Stimulated activated CD8-positive, alpha-beta memory T cell treated with anti-CD3 and anti-CD28 coated beads, Interleukin-4, amount 100 ng/mL, for 1 hour (primary cell): ENCODE measurements at places on chromosomes 11 and 22.

GRCh38 chr22:45164270-45165088, 754 bp downstream of the NUP50 start:
- peak; percentile 6 for DNase-seq

DNA sequence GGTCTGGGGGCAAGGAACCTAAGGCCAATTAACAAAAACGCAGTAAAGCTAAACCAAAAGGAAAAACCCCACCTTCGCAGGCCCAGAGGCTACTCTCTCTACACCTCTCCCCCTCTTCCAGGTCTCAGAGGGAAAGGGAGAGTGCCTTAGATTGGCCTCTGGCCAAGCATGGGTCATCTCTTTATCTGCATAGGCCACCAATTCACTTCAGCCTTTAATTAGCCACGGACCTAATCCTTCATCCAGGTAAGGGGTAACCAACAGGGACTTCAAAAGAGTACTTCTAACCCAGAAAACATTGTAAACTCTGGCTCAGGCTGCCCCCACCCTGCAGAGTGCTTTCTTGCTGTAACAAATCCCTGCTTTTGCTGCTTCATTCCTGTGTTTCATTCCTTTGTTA, 9.4 kb downstream of the VSTM5 start:
- DNase-seq, result no peak

DNA sequence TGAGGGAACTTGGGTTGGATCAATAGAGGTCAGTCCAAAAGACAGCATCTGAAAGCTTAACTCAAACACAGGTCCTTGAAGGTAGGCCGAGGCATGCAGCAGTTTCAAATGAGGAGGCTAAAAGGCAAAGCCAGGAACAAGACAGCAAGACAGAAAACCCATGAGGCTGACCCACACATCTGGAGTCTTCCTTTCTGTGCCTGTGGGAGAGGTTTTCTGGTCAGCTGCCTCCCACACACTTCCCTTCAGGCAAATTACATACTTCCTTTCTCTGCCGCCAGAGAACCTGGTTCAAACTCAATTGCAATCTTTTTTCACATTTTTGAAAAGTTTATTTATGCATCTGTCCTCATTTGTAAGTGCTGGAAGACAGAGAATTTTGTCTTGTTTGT, 29.8 kb upstream of the CRTAM start:
- DNase-seq, result no peak

DNA sequence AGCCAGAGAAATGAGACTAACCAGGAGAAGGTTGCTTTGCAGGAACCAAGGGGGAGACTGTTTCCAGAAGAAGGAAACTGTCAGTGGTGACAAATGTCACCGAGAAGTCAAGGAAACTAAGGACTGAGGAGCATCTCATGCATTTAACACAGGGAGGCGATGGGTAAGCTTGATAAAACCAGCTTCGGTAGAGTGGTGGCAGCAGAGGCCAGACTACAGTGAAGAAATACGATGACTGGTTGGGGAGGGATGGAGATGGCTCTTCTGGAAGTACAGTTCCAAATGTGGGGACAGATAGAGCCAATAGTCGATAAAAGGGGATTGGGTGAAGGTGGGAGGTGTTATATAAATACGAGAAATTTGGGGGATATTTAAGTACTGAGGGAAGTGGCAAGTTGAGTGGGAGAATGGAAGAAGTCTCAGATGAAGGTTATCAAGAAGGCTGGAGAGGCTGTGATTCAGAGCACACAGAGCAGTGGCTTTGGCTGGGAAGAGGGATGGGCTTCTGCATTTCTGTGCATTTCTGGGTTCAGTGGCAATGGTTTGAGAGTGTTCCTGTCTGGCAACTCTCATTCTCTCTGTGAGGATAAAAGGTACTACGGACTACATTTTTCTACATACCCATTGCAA, 29.2 kb downstream of the SC5D start:
- no peak for DNase-seq

GRCh38 chr22:50691521-50691920, 18.9 kb downstream of the SHANK3 start:
- DNase-seq, result no peak

- no peak for DNase-seq
These were observed 13.5 kb upstream of the UVRAG start for GRCh38 chr11:75801362-75802020.

GRCh38 chr11:93474123-93474522, 69.1 kb downstream of the SMCO4 start:
- DNase-seq, result no peak

DNA sequence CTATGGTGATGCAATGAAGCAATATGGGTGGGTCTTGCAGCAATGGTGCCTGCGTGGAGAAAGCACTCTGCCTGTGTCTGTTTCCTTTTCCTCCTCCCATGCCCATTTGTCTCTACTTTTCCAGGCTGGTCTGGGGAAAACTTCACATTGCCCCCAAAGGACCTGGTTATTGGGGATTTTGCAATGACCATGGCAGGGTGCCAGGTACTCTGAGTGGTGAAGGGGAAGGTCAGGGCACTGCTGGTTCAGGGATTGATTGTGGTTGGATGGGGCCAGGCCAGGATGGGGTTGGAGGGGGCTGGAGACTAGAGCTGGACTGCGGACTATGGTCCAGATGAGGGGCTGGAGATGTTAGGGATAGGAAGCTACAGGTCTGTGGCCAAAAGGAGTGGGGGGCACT, 92.1 kb downstream of the INSC start:
- no peak for DNase-seq

GRCh38 chr11:89498845-89499448, 7.8 kb upstream of the NOX4 start:
- no peak for DNase-seq

DNA sequence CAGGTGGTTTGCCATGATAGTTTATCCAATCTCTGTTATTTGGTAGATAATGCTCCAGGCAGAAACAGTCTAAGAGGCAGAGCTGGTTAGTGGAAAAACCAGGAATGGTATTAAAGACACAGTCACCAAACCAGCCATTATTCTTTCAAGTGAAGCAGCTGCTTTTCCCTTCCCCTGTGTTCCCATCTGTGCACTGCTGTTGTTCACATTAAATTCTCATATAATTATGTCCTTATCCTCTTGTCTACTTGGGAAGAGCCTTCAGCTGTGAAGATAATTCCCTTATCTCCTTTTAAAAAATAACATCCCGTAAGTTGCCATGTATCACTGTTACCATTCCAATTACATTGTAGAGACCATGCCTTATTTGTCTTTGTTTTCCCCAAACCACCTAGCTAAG, 5.2 kb upstream of the TBCEL start:
- no peak for DNase-seq

- no peak for DNase-seq
These were observed 1.0 kb downstream of the DNHD1 start for GRCh38 chr11:6498121-6498520.

DNA sequence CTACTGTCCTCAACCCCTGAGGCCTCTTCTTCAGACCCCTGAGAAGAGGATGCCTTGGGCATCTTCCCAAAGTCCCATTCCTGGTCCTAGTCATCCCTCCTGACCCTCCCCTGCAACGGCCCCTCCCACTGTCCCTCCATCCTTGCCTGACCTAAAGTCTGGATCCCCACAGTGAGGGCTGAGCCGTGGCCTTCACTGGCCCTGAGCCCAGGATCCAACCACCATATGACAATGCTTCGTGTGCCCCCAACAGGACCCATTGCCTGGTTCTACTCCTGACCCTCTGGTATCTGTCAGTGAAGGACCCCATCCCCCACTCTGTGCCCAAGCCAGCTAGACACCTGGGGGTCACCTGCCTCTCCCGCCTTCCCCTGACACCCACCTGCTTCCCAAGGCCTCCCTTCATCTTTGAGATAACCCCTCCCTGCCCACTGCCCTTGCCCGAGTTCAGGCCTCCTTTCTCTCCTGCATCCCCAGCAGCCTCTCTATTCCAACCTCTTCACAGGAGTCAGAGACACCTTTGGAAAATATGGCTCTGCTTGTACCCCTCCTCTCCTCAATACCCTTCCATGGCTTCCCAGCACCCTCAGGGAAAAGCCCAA, 48.0 kb downstream of the LRRC32 start:
- DNase-seq, result no peak

DNA sequence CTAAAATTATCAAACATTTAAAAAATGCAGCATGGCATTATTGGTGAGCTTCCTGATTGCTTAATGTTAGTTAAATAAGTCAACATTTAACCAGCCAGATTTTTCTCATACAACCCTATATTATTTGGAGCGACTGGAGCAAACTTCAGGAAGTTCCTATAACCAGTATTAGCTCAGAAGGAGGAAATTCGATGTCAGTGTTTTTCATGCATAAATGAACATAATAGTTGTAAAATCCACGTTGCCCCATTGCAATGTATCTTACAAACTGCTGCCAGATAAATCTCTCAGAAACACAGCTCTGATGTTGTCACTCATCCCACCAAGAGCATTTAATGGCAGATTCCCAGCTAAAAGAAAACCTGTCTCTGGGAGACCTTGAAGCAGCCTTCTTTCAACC, 278.5 kb downstream of the CASP12 start:
- DNase-seq, result no peak

DNA sequence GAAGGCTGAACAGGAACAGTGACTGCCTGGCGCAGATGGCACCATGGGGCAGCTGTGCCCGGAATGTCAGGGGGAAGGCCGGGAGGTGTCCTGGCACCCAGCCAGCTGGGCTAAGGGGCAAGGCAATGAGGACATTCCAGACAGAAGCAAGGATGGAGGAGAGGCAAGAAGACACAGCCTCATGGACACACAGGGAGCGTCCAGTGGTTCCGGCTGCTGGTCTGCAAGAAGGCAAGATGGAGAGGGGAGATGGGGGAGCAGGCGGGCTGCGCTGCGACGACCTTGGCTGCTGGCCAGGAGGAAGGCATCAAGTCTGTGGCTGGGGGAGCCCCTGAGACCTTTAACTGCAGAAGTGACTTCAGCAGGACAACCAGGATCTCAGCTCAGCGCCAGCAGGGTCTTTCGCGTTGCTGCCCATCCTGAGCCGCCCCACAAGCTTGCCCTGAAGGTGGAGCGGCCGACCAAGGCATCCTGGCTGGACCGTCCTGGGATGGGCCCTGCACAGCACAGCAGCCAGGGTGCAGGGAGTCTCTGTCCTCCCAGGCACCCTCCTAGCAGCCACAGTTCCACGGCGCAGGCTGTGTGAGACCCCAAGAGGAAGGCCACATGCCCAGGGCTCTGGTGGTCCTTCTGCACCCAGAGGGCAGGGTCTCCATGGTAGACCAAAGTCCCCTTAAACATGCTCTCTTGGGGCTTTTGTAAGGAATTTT, 531.7 kb downstream of the BRD1 start:
- DNase-seq, result no peak

DNA sequence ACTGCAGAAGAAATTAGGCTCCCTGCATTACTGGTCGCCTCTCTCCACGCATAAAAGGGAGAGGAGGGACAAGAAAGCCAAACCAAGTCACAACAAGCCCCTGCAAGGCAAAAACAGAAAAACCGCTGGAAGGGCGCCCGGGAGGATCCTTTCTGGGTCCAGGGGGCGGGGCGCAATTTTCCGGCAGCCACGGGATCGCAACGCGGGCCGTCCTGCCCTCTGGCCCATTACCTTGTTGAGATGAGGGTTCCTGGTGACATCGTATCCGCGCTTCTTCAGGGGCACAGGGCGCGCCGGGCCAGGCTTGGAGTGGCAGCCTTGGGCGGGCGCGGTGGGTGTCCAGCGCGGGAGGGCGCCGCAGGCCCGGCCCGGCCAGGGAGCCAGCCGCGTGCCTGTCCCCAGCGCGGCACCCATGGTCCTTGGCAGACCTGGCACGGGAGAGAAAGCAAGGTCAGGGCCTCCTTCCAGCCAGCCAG, 847 bp downstream of the ME3 start:
- DNase-seq, result no peak

GRCh38 chr11:86773513-86774252, 26.7 kb upstream of the PRSS23 start:
- DNase-seq, result no peak

DNA sequence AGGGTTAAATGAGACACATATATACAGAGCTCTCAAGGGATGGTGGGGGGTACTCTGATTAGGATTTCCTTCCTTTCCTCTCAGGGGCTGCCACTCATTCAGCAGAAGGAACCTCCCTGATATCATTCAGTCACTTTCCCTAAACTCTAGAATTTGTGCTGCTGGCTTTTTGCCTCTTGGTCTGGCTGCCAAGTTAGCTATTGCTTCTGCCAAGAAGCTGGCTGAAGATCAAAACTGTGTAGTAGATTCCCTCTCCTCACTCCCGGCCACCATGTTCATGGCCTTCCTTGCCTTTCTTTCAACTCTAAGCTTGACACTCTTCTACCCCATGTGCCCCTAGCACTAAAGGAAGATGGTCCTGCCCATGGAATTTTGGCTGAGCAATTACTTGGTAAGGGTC, 18.7 kb downstream of the SLC6A5 start:
- no peak for DNase-seq

DNA sequence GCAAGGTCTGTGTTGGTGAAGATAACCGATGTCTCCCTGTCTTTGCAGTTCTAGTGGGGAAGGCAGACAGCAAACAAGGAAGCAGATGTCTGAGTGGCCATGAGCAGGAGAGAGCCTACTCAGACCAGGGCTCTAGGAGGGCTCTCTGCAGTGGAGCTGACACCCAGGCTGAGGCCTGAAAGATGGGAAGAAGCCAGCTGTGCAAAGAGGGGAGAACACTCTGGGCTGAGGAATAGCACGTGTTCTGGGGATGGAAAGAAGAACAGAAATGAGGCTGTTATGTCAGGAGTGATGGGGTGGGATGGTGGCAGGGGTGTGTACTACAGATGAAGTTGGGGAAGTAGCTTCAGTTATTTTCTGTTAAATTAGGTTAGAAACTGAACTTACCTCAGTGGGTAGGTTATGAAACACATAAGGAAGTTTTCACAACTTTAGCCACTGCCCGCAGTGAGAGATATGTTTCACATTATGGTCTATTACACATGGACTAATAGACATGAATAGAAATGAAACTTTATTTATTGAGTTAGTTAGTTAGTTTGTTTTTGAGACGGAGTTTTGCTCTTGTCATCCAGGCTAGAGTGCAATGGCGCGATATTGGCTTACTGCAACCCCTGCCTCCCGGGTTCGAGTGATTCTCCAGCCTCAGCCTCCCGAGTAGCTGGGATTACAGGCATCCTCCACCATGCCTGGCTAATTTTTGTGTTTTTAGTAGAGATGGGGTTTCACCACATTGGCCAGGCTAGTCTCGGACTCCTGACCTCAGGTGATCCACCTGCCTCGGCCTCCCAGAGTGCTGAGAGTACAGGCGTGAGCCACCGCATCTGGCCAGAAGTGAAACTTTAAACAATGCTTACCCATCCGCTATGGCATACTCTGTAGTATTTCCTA, 7.8 kb downstream of the DCPS start:
- DNase-seq, result no peak

- DNase-seq, result no peak
These were observed 20.9 kb downstream of the BRSK2 start for GRCh38 chr11:1410366-1411291.

GRCh38 chr11:18463439-18463838, 7.8 kb downstream of the LDHAL6A start:
- DNase-seq, result no peak

- no peak for DNase-seq
These were observed 2.2 kb upstream of the VWCE start for GRCh38 chr11:61297341-61297740.

GRCh38 chr22:36304429-36304828, 51.5 kb downstream of the APOL1 start:
- DNase-seq, result no peak

GRCh38 chr11:103035791-103036434, 56.0 kb downstream of the DCUN1D5 start:
- peak; percentile 1 for DNase-seq
